ENCODE measurements at places on chromosomes 6 and 20. TPM values are rescaled to one million over a fixed set of nuclear protein-coding genes. Genes with fewer than 3 reads are reported as not detected.

PIM1 gene
- total RNA-seq, result 9.1 TPM

DNA sequence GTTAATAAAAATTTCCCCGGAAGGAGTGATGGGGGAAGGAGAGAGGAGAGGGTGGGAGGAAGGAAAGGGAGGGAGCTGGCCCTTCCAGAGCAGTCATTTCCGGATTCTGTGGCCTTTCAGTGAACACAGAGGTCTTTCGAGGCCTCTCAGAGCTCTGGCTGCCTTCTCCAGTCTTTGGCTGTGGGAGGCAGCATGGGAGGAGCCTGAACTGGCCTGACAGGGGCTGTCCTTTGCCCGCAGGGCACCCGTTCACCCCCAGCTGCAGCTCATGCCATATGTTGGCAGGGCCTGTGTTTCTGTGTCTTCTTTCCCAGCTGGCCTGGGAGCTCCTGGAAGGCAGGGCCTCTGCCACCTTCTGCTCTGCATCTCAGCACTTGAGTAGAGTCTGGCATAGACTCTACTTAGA is 95.5 kb downstream of the PPP1R14C start:
- DNase-seq, result no peak

DNA sequence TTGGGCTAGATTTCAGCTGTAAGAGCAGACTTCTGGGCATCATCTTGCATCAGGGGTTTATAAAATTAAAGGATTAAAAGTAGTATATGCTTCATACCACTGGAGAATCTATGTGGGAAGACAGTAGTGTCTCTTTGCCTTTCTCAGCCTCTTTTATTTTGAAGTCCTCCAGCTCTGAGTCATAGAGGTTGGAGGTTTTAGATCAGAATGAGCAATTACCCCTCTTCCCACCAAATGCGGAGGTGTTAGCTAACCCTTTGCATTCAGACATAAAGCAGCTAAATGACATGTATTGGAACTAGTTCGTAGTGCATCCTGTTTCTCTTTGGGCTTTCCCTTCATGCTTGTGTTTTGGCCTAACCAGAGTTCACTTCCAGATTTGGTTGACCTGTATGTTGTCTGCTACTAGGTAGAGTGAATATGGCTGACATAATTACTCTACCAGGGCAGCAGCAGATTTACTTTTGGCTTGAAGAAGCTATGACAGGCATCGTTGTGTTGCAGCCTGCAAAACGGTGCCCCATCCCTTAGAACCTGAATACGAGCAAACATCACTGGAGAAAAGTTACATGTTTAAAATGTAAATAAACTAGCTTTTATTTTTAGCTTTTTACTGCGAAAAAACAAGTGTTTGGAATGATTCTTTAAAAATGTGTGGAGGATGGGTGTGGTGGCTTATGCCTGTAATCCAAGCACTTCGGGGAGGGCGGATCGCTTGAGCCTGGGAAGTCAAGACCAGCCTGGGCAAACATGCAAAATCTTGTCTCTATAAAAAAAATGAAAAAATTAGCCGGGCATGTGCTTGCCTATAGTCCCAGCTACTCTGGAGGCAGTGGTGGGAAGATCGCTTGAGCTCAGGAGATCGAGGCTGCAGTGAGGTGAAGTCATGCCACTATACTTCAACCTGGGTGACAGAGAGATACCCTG is 82.2 kb downstream of the MYO6 start:
- DNase-seq, result no peak

GRCh38 chr20:10558635-10559187 is 115.1 kb downstream of the JAG1 start:
- no peak for DNase-seq

GRCh38 chr6:158411998-158412397 is 99.7 kb downstream of the TULP4 start:
- no peak for DNase-seq

All from neural crest cell (in vitro differentiated cells).